H1 (cell line): ENCODE measurements at places on chromosomes 16 and 17. TPM values are rescaled to one million over a fixed set of nuclear protein-coding genes. Genes with fewer than 3 reads are reported as not detected.

Gene KRTAP4-5
- not detected in 2 replicates for total RNA-seq

Gene RAB37
- 5.2 and 5.5 TPM in 2 replicates for total RNA-seq

Gene TAT
- total RNA-seq, result not detected in 2 replicates

Gene NRN1L
- 4.1 and 4.9 TPM in 2 replicates for total RNA-seq

Gene CDT1
- total RNA-seq, result 95.4 and 96.5 TPM in 2 replicates

Gene CSH2
- 0.43 and 0.52 TPM in 2 replicates for total RNA-seq

Gene SLC46A1
- 7.1 and 8.7 TPM in 2 replicates for total RNA-seq

Gene HBA2
- total RNA-seq, result 1.1 TPM in 1 of 2 replicates, not detected in the other

Gene TMEM114
- total RNA-seq, result 1.6 TPM in 2 replicates

Gene CBLN1
- total RNA-seq, result 6.3 and 7.1 TPM in 2 replicates

Gene TMIGD1
- total RNA-seq, result not detected in 2 replicates

Gene CDH16
- total RNA-seq, result not detected in 2 replicates

Gene TEKT5
- total RNA-seq, result not detected in 2 replicates

DNA sequence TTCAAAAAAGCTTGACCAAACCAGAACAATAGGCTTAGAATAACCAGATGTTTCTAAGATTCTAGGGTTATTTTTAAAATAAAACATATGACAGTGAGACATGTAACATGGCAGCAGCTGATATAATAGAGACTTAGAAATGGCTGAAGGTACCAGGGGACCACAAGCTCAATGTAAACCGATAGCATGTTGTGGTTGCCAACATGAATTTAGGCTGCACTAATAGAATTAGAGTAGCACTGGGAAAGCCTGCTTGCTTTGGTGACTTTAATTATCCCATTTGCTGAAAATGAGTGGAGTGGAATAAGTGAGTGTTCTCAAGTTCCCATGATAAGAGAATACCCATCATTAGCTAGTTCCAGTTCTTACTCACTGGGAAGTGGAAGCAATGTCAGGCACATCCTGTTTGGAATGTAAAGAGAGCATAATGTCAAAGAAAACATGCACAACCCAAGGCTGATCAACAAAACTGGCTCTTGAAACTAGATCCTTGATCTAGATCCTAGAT lies 621.2 kb upstream of the CDH5 start:
- DNase-seq, result no peak

GRCh38 chr17:17942846-17943245 lies 29.4 kb downstream of the TOM1L2 start:
- no peak for DNase-seq

DNA sequence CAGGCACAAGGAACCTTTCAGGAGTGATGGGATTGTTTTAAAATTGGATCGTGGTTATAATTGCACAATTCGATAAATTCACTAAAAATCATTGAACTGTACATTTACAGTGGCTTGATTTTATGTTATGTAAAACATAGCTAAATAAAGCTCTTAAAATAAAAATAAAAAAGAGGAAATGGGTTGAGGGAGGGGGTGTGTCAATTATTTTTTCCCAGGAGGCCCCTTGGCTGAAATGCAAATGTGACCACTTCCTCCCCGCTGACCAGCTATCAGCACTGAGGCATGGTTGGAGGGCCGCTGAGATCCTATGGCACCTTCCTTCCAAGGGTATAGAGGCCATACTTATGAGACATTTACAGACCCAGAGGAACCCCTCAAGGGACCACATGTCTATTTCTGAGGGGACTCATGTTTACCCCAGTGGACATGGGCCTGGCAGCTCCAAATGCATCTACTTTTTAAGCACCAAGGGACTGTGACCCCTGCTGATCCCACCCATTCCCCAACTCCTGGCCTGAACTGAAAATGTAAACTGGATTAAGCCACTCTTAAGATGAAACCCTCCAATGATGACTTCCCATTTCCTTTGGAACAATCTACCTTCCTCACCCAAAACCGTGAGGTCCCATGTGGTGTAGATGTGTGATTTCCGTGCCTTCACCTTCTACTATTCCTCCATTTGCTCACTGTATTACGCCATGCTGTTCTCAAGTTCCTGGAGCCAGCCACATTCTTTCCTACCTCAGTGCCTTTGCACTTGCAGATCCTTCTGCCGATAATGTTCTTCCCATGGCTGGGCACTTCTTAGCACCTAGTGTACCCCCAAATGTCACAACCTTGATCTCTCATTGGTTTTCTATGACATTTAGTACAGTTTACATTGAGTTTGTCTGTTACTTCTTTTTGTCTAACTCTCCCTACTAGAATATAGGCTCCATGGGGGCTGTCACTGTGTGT lies 2.8 kb upstream of the IL21R start:
- no peak for DNase-seq

DNA sequence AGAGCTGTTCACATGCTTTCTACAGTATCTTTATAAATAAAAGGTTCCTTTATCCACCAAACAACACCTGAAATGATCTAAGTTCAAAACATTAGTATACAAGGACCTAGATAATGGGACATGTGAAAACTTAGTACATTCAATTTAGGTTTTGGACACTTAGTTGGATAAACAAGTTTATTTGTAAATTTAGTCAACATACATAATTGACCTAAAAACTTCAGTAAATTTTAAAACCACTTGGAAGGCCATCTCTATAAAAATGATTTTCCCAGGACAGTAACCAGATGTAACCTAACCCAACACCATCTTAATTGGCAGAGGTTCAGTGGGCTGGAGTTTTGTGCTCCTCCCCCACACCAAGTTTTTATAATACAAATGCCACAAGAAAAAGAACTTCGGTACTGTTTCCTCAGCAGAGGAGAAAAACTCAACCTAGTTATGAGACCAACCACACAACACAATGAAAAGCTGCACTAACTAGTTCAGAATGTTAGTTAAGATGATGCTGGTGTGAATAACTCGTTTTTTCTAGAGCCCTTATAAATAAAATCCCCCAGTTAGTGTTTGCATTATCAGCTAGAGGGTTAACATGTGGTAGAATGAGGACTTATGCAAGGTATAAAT lies 7.2 kb upstream of the UNK start:
- no peak for DNase-seq

DNA sequence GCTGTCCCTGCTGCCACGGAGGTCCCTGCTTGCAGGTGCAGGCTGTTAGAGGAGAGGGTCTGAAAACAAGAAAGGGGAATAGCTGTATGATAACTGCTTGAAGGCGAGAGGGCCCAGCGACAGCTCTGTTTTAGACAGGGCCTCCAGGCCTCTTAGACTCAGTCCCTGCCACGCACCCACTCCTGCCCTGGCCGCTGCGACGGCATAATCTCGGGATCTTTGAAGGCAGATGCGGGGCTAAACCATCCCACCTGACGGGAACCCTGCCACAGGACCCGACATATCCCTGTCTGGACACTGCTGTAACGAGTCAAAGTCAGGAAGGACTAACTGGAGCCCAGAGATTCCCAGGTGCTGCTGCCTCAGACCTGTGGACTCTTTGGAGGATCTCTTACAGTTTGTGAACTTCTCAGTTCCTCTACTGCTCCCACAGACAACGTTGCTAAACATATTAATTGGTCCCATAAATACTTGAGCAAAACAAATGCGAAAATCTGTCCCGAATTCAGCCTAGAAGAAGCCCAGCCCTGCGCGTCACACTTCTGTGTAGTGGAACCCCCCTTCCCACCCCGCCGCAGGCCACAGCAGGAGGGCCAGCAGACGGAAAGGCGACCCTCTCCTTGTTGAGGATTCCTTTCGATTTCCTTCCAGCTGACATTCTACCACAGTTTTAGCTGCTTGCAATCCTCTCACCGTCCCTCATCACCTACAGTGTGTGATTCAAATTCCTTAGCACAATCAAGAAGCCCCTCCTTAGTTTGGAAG lies 998 bp upstream of the TMEM11 start:
- peak; percentile 63 for DNase-seq

DNA sequence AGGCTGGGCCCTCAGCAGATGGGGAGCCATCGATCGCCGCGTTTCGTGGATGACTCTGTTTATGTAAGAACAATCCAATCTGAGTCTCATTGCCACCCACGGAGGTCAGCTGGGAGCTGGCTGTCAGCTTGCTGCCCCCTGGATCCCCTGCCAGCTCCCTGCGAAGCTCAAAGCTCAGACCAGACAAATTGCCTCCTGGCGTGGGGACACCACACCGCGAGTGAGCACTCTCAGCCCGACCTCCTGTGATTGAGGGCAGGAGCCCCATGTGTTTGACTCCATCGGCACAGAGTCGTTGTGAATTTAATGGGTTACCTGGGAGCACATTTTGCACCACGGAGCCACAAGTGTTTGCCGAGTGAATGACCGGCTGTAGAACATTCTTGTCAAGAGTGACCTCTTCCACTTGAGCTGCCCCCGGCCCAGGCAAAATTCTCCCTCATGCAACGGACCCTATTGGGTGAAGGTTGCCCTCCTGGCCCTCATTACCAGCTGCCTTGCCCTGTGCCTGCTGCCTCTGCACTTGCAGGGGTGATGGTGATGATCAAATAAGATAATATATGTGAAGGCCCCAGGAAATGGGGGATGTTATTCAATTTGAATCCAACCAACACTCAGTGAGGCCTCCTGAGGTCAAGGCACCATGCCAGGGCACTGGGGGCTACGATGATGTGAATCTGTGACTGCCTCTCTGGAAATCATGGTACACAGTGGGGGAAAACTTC lies 7.6 kb upstream of the GFAP start:
- no peak for DNase-seq

DNA sequence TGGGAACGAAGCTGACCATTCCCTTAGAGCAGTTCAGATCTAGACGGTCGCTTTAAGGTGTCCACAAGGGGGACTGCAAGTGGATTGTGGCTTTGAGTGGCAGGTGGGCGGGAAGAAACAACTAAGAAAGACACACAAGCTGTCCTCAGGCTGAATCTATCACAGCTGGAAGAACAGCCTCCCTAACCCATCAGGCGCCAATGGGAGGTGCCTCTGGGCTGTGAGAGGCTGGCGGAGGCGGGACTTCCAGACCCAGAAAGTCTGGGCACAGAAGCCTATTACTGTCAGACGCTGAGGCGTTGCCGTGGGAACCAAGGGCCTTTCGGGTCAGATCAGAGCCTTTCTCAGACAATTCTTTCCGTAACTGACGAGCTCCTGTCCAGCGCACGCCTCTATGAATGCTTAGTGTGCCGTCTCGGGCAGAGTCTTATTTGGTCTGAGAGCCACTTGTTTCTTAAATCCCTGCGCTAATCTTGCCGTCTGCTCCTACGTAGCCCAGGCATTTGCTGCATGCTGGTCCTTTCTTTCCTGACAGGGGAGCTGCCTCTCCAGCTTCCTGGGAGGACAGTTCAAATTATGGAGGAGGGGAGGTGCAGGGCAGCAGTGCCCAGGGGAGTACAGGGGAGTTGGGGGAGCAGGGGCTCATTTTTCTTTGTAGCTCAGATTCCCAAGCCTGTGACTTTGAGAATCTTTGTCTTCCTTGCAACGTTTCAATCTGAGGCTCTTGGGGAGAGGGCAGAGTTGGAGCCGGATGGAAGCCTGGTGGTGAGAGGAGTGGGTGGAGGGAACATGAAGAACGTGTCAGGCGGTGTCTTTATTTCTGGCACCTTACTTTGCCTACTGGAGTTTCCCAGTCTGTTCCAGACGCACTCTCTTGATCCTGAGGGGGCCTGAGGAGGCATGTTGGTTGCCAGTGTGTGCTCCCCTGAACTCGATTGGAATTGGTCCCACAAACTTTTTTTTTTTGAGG lies 618.7 kb downstream of the KCNJ18 start:
- DNase-seq, result no peak

- peak; percentile 15 for DNase-seq
Measured at GRCh38 chr17:60641810-60642220, 35.8 kb upstream of the BCAS3 start.

GRCh38 chr17:69506489-69506888 lies 92.0 kb downstream of the MAP2K6 start:
- no peak for DNase-seq

DNA sequence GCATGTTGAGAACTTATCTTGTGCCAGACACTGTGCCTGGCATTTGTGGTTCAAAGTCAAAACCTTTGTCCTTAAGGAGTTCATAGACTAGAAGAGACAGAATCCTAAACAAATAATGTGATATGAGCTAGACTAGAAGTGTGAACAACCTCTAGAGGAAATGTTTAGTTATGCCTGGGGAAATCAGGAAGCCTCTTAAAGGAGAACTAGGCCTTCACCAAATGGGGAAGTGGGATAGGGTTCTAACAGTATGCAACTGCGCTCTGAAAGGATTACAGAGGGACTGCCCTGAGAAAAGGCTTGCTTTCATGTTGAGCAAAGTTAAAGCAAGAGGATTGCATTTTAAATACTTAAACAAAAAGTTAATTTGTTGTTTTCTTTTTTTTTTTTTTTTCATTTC lies 4.9 kb downstream of the RUNDC1 start:
- no peak for DNase-seq

- peak; percentile 77 for DNase-seq
Measured at GRCh38 chr17:35460354-35460851, 11.8 kb upstream of the SLFN13 start.

- no peak for DNase-seq
Measured at GRCh38 chr16:89452241-89452640, 38.1 kb downstream of the ANKRD11 start.

- DNase-seq, result no peak
Measured at GRCh38 chr17:49452201-49452600, 37.5 kb upstream of the PHB1 start.

DNA sequence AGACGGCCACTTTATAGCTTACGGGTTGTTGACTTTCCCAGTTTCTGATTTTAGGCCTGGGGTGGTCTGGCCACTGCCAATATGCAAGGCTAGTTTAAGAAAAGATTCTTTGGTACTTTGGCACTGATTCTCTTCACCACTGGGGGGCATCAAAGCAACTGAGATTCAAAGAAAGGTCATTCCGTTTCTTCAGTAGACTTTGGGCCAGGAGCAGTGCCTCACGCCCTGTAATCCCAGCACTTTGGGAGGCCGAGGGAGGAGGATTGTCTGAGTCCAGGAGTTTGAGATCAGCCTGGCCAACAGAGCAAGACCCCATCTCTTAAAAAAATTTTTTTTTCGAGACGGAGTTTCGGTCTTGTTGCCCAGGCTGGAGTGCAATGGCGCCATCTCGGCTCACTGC lies 53.0 kb downstream of the RPA1 start:
- DNase-seq, result peak; percentile 58

DNA sequence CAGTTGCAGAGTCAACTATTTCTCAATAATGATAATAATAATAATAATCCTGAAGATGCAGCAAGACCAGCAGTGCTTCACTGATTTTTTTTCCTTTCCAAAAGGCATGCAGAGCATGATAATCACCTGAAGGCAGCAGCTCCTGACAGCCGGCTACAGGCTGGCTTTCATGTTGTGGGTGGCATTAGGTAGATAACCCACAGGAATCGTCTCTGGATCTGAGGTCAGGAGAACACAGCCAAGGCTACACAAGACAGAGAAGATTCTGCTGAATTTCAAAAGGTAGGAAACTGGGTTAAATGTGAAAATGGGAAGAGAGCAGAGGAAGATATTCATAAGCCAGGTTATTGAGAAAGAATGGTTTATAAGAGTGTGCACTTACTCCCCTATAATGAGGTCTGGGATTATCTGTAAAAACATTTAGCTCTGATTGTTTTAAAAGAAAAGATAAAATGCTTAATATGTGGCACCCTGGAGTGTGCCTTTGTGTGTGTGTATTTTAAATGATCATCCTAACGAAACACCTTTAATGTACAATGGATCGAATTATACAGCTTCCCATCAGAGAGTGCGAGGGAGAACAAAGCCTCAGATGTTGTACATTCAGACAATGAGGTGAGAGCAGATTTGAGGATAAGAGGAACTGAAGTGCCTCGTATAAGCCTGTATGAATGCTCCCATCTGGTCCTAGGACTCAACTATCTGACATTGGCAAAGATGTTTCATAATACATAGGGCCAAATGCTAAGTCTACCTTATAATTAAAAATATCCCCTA lies 273.1 kb downstream of the PHKB start:
- DNase-seq, result no peak
